Head of caudate nucleus (tissue), 42 donors: ENCODE measurements at places on chromosomes 2 and 18.

DNA sequence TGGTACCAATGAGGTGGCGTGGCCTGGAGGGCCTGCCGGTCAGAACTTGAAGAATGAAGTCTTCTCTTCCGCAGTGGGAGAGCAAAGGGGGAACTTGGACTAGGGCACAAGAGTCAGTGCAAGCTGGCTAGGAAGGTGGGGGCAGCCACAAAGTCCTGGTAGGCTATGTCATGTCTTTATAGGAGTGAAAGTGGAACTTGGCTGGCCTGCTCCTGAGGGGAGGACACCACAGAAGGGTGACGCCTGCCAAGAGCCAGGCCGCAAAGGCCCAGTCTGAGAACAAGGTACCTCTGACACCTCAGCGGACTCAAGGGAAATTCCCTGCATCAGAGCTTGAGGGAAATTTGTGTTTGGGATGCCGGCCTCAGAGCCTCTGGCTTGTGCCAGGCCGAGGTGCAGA lies 32.2 kb upstream of the MAP3K20 start:
- DNase-seq, result peak; percentile 20

DNA sequence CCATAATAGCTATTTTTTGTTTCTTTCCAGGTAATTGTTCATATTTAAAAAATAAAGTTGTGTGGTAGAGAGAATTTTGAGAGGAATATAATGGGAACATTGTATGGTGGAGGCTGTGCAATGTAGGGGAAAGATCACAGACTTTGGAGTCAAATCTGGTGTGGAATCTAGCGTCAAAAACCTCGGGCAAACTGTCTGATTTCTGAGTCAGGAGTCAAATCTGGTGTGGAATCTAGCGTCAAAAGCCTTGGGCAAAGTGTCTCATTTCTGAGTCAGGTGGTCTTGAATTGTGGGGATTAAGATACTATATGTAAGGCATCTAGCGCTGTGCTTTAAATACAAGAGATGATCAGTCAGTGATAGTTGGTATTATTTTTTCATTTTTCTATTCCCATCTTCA lies 5.1 kb downstream of the PTPN4 start:
- DNase-seq, result no peak

- DNase-seq, result no peak
Observed at GRCh38 chr2:113834051-113834730, 55.7 kb upstream of the ACTR3 start.

GRCh38 chr2:173286153-173286809 lies 68.4 kb upstream of the CDCA7 start:
- no peak for DNase-seq

DNA sequence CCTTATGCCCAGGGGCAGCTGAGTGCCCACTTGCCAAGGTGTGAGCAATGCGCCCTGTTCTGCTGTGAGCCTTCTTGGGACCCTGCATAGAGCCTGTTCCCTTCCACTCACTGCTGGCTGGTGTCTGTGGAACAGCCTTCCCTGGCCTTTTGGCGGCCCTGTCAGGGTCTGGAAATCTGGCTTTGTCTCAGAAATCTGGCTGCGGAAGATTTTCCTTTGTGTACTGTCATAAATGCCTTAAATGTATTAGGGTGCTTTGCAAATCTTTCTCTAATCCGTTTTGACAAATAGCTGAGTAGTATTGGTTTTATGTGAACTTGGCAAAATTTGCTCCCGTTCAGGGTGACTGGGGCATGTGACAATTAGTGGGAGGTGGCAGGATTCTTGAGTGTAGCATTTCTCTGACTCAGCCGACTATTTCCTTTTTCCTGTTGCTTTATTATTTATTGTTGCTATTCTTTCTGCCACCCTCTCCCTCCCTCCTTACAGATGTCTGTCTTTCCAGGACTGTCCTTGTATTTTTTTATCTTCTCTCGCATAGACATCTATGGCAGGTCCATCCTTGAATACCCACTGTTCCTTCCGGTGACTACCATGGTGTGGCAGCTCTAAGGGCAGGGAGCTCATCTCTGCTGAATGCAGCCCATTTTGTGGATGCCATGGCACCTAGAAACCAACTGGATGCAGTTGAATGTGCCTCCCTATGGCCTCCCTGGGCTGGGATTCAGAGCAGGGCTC lies 41.8 kb downstream of the LDLRAD4 start:
- no peak for DNase-seq

DNA sequence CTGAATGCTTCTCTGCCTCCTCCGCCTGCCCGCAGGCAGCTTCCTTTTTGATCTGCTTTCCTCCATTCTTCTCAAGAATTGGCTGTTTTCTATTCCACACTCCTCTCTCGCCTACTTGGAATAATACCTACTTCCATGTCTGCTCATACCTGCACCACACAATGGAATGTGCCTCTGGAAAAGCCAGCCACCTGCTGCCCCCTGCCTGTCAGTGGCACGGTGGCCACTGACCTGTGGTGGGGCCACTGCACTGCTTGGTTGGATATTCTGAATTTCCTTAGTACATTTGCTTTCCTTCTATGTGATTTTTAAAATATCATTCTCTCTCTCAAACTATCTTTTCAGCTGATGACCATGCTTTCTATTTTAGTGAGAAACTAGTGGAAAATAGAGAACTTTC lies 406.9 kb downstream of the DCDC2C start:
- no peak for DNase-seq

DNA sequence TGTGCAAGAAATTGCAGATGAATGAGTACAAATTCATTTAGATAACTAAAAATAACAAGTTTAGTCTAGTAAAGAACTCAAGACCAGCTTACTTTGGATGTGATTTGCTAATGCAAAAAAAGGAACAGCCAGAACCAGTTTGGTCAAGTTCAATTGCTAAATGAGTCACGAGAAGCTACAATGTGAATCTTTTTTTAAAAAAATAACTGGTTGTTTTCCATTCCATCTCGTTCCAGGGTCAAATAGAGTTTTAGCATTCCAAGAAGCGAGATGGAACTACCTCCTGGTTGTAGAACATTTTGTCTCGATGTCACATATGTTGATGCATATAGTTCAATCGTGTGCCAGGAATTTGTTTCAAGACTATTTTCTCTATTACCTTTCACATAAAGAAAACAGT lies 65.0 kb upstream of the IKZF2 start:
- DNase-seq, result no peak

GRCh38 chr18:74582642-74583041 lies 15.0 kb upstream of the ZNF407 start:
- no peak for DNase-seq
